BE2C (cell line): ENCODE measurements at places on chromosomes 13 and 19.

GRCh38 chr19:37983916-37984315, 76.9 kb downstream of the SIPA1L3 start:
- no peak for DNase-seq

GRCh38 chr13:59801107-59801880, 362.4 kb downstream of the DIAPH3 start:
- no peak for DNase-seq

DNA sequence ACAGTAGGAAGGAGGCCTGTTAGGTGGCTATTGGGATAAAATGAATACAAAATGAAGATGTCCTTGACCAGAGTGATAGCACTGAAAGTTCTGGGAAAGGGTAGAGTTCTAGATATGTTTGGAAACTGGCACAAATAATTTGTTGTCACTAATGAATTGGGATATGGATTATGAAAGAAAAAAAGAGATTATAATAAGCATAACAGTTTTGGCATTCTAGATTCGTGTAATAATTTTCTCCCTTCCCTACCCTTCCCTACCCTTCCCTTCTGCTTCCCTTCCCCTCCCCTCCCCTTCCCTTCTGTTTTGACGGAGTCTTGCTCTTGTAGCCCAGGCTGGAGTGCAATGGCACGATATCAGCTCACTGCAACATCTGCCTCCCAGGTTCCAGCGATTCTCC, 271.0 kb upstream of the PRR20A start:
- no peak for DNase-seq

- no peak for DNase-seq
Observed at GRCh38 chr19:2538096-2538757, 62.3 kb downstream of the GADD45B start.

DNA sequence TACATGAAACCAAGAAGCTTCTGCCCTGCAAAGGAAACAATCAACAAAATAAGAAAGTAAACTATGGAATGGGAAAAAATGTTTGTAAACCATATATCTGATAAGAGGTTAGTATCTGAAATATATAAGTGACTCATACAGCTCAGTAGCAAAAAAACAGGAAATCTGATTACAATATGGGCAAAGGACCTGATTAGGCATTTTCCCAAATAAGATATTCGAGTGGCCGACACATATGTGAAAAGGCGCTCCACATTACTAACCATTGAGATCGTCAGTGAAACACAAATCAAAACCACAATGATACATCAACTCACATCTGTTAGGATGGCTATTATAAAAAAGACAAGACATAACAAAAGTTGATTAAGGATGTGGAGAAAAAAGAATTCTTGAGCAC, 2818.6 kb upstream of the PCDH20 start:
- DNase-seq: no peak

DNA sequence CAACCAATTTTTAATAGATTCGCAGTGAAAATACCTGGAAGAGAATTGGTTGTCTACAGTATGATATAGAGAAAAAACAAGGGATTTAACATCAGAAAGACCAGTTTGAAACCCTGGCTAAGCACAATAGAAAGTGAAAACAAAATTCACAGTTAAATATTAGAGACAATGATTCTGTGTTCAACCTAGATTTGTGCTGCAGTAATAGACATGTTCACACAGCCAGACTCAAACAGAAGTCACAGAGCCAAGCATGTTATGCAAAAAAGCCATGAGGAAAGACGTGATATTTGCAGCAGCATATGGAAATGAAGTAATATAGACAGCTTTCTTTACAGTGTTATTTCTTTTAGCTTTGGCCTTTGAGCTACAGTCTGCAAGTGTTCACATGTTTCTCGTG, 48.1 kb downstream of the SCEL start:
- DNase-seq: no peak

GRCh38 chr13:57017357-57017756, 123.4 kb upstream of the PRR20A start:
- no peak for DNase-seq

- DNase-seq: no peak
Observed at GRCh38 chr19:51124729-51125128, at the start of gene SIGLEC9. SIGLEC9 (plus strand) TSS chr19:51124906; CDS start chr19:51124975, 69 bp downstream.

GRCh38 chr19:6532244-6532999, 1.6 kb downstream of the TNFSF9 start:
- no peak for DNase-seq

GRCh38 chr13:20633802-20634201, 66.8 kb downstream of the IFT88 start:
- no peak for DNase-seq

- no peak for DNase-seq
Observed at GRCh38 chr13:99256709-99257108, 1.5 kb downstream of the GPR18 start.

DNA sequence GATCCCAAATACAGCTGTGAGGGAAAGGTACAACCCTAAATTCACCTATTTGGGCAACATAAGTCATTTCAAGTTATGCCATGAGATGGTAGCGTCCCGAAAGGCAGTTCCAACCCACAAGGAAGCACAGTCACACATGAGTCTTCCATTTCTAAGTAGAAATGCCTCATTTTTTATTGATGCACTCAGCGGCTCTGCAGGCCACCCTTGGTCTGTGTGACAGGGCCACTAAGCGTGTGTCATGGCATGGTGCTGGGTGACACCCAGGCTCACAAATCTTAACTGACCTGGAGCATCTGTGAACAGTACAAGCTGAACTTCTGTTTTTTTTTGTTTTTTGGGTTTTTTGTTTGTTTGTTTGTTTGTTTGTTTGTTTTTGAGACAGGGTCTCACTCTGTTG, 15.1 kb downstream of the RAB20 start:
- no peak for DNase-seq

DNA sequence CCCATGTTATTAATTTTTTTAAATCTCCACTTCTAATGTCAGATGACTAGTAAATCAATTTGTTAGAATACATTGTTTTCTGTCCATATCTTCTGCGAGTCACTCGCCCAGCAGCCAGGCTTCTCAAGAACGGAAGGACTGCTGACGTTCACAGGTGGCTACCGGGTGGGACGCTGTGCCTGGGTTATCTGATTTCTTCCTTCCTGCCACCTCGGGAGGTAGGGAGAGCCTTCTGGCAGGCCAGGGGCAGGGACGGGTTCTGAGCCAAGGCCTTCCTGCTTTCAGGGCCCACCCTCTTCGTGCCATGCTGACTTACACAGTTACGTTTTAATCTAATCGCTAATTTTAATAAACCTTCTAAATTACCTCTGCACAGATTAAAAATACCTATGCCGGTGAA, 7.9 kb upstream of the C1QTNF9 start:
- no peak for DNase-seq

GRCh38 chr19:50383852-50384684, at the start of gene POLD1:
POLD1 (plus strand) TSS chr19:50384347; CDS start chr19:50398852, 14,505 bp downstream.
- DNase-seq: peak; percentile 99

DNA sequence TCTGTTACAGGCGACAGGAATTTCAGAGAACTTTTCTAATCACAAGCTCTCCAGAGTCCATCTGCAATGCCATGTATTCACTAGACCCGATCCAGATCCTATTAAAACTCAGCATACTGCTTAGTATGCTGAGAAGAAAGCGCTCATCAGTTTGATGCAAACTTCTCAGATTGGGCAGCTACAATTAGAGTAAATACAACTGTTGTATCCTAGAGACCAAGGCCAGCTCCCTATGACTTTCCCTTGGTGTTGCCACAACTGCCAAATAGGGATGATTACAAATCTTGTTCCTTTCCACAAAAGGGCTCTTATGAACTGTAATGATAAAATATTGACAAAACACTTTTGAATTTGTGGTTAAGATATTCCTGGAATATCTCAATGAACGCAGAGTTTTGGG, 191.2 kb downstream of the SPRY2 start:
- DNase-seq: no peak

GRCh38 chr13:113499936-113500335, 9.4 kb upstream of the DCUN1D2 start:
- no peak for DNase-seq

GRCh38 chr13:40026741-40027140, 371.3 kb downstream of the COG6 start:
- DNase-seq: no peak

GRCh38 chr19:55241935-55242464, 13.4 kb upstream of the TMEM86B start:
- no peak for DNase-seq

DNA sequence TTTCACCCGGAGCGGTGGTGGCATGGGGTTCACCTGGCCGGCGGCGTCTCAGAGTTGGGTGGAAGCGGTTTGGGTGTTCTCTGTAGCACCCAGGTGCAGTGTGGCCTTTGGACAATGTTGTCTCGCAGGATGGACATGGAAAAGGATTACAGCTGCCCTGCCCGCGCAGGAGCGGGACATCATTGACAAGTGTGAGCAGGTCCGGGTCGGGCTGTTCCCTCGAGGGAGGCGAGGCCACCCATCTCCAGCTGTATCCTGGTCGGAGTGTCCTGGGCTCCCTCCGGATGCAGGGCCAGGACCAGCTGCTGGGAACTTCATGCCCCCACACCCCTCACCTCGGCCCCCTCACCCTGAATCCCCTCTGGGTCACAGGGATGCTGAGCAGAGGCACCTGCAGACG, 7.8 kb upstream of the ZNF14 start:
- no peak for DNase-seq

DNA sequence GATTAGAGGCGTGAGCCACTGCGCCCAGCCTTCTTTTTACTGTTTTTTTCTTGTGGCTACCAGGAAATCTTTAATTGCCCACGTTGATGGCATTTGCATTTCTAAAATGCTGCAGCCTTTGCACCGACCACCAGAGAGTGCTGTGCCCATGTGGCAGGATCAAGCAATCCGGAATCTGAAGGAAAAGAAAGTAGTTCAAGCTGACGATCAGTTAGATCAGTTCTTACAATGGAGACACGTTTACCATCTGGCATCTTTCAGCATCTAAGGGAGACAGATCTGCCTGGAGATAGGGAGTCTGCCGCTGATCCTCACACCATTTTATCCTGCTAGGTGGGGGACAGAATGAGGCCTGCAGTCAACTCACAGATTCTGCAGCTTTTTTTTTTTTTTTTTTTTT, 19.9 kb downstream of the TINCR start:
- peak; percentile 49 for DNase-seq

DNA sequence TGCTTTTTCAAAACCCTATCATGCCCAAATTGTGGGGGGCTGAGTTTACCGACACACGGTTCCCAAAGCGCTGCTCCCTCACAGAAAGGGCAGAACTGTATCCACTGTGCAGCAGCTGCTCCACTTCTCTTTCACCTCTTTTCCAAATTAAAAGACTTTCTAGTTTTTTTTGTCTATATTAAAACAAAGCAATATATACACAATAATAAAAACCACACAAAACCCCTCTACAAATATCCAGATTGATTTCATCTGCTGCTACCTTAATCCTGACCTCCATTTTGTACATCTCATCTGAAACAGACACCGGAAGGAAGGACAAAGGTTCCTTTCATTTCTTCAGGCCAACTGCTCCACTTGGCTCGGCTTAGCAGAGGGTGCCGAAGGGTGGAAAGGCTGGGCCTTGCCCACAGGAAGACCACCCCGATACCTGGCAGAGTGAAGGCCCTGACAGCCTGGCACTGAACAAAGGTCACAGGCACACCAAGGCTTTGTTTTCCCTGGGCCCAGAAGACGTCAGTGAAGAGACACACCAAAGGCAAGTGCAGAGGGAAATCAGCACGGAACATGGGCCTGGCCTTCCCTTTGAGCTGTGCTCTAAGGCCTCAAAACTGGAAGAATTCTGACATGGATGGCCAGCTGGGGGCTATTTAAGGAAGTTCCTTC, 71.6 kb downstream of the LATS2 start:
- DNase-seq: no peak

GRCh38 chr19:24159707-24160106, 72.7 kb downstream of the ZNF254 start:
- DNase-seq: no peak

- no peak for DNase-seq
Observed at GRCh38 chr19:55704494-55705245, 29.6 kb downstream of the EPN1 start.

GRCh38 chr13:49711218-49711863, 20.1 kb upstream of the EBPL start:
- DNase-seq: no peak

DNA sequence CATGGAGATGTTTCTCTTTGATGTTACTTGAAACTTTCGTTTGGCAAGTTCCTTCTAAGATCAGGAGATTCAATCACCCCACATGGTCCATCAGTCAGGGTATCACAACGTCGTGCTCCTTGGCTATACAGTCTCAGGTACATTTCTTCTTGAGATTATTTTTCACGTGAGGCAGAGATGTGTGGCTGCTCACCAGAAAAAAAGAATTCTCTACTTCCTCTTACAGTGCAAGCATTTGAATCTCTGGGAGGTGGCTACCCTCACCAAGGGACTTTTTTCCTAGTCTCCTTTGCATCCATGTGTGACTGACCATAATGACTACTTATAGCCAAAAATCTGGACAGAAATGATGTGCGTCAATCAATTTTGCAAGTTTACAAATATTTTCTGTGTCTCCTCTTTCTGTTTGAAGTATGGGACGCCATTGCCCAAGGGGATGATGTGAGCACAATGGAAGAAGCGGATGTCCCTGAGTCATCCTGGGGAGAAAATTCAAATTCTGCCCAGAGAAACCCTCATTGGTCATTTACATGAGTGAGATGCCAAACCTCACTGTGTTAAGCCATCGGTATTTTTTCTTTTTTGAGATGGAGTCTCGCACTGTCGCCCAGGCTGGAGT, 8.6 kb upstream of the LAIR2 start:
- DNase-seq: no peak

GRCh38 chr19:18205200-18205892, 1.5 kb upstream of the RAB3A start:
- DNase-seq: peak; percentile 58

DNA sequence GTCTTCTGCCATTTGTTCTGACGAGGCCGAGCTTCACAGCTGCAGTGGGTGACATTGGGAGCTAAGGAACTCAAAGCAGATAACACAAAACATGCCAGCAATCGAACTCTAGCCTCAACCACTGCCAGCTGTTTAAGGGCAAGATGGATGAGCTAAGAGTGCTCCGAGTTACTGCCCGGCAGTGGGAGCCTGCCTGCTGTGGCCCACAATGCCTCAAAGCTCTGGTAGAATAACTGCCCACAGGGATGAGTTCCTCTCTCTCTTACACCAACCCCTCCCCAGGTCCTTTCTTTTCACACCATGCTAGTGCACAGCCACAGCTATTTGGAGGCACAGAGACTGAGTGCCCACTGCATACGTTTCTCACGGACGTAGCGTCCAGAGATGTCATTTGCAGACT, 330.5 kb downstream of the FGF9 start:
- no peak for DNase-seq

GRCh38 chr13:25775986-25776385, 275.8 kb downstream of the SHISA2 start:
- DNase-seq: no peak

- DNase-seq: no peak
Observed at GRCh38 chr13:35699825-35700510, 223.5 kb upstream of the MAB21L1 start.

- peak; percentile 82 for DNase-seq
Observed at GRCh38 chr13:28819735-28820098, 422 bp upstream of the MTUS2 start.
